ENCODE measurements at places on chromosomes 2 and 18.

DNA sequence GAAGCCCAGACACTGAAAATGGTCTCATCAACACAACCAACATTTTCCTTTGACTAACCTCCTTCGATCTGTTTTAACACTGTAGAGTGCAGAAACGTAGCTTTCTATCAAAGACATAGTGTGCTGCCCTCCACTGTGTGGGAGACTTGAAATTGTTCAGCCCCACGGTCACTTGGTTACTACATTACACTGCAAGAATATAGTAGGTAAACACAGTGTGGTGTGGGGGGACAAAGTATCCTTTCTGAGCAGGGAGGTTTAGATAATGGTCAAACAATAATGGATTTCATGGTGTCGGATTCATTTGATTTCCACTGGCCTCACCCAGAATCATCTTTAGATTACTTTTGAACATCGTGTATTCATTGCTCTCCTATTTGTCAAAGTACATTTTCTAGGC lies 181.0 kb downstream of the ERBB4 start:
- DNase-seq, result no peak

- no peak for DNase-seq
Observed at GRCh38 chr2:226643946-226644282, 155.7 kb downstream of the IRS1 start.

DNA sequence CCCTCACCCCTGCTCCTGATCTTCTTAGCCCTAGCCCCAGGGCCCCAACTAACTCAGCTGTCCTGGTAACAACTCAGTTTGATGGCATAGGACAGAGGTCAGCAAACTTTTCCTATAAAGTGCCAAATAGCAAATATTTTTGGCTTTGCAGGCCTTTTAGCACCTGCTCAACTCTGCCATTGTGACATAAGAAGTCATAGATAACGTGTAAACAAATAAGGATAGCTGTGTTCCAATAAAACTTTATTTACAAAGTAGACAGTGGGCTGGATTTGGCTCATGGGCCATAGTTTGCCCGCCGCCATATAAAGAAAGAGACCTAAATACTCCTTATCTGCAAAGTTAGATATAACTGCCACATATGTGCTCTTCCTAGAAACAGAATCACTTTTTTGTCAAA lies 27.3 kb upstream of the TMEM87B start:
- no peak for DNase-seq

DNA sequence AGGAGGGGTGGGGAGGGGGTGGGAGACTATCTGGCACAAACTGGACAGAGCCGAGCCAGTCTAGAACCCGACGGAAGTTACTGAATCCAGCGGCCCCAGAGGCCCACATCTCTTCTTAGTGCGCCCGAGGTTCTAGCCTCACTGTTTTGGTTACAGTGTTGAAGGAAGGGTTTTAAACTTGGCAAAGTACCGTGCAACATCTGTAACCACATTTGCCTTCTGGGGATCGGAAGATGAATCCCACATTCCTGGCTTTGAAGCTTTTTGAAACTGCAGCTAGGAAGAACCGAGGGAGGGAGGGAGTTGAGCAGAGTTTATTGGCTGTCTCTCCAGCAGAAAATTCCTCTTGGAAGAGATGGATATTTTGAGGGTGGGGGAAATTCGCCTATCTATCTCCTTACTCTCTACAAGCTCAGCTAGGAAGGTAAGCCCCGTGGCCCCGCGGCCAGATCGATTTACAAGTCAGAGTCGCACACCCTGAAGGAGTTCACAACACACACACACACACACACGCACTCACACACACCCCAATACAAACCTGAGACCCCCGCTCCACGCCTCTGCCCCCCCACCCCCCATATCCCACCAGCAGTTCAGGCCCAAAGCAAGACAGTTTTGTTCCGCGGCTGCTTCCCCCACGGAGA lies 1.0 kb downstream of the ACVR1 start:
- DNase-seq, result no peak

DNA sequence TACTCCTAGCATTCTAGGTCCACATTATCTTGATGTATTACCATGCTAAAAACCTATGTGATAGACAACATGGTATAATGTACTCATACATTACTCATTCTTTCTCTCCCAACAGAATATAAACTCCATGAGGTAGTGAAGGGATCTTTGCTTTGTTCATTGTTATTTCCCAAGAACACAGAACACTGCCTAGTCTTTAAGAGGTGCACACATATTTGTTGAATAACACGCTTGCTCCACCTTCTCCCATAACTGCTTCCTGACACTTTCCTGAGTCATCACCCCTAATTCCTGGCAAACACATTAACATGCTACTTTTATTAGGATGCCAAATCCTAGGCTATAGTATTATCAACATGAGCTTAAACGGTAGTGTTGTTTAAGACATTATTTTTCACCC lies 41.3 kb downstream of the REV1 start:
- no peak for DNase-seq

DNA sequence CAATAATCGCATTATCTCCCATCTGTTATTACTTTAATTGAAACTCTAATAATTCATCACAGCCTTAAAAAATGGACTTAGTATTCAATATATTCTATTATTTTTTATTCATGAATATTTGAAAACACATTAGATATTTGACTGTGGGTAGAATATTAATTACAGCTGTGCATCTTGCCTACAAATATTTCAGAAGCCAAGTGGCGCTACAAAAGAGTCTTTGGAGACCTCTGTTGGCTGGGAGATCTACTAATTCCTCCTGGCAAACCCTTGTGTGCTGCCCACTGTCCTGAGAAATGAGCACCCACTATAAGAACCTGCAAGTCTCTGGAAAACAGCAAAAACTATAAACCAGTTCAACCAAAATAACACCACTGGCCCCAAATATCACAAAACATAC lies 54.5 kb downstream of the PRELID3A start:
- DNase-seq, result no peak
